Stimulated activated CD4-positive, alpha-beta T cell treated with anti-CD3 and anti-CD28 coated beads, Interleukin-15, amount 100 ng/mL, for 48 hours (primary cell): ENCODE measurements at places on chromosomes 5 and 9.

GRCh38 chr5:178240766-178241165 is 8.2 kb upstream of the PHYKPL start:
- DNase-seq, result no peak

DNA sequence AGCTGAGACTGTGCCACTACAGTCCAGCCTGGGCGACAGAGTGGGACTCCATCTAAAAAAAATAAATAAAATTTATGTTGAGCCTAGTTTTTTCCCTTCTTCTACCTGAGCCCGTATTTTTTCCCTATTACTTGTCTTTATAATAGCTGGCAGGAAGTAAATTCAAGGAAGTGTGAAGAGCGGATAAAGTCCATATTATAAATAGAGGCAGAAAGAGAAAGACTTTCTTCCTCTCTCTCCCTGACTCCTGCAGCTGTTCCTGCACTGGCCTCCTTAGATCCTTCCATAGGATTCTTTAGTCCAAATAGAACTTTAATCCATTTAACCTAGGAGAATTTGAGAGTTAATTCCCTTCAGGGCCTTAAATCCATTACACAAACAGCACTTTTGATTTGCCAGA is 10.3 kb upstream of the ERBIN start:
- DNase-seq, result no peak

DNA sequence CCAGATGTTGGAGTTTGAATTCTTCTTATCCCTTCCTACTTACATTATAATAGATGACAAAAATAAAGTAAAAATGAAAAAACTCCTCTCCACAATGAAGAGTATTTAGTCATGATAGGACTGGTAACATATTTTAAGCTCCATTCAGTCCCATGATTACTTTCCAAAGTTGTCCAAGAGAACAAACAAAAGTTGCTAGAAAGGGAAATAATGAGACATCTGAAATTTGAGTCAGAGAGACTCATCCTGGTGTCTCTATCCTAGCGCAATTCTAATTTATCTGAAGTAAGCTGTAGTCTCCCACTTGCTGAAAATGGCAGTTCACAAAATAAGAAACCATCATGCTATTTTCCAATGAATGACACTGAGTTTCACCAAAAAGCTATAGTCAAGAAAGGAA is 152.2 kb downstream of the BNC2 start:
- DNase-seq, result no peak

DNA sequence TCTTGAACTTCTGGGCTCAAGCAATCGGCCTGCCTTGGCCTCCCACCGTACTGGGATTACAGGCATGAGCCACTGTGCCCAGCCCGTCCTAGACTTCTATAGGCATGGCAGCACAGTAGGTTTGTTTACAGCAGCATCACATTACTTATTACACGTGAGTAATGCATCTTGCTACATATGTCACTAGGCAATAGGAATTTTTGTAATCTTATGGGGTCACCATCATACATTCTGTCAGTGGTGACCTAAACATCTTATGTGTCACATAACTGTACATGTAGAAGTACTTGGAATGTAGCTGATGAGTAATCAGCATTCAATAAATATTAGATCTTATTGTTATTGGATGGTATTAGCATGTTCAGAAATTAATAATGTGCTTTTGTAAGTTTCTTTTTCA is 22.9 kb upstream of the ABCA1 start:
- no peak for DNase-seq

DNA sequence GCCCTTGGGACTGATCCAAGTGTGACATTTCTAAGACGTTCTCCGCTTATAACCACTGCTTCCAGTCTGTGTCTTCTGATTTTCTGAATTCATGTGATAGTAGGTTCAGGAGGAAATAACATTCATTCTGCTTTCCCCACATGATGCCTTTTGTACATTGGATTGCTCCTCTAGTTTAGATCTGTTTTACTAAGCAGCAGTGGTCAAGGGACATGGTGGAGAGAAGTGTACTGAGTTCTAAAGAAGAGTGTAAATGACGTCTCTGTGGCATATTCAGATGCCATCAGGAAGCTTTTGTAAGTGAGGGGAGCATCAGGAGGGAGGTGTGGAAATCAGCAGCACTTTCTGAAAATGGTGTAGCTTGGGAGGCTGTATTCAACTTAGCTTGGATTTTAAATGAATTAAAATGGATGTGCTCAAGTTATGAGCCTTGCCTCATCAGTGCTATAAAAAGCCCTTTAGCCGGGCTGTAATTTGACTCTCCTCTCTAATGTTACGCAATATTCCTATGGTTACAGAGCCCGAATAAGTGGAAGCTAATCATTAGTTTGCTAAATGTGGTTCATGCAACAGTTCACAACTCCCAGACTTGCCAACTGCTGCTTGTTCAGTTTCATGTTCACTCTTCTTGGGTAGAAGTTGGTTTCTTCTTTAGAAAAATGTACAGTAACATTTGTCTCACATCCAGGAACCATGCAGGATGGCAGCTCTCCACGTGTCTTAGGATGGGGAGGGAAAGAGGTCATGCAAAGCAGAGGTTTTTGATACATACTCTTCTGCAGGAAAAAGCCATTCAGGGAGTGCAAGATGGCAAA is 281.3 kb downstream of the ARHGAP26 start:
- no peak for DNase-seq

DNA sequence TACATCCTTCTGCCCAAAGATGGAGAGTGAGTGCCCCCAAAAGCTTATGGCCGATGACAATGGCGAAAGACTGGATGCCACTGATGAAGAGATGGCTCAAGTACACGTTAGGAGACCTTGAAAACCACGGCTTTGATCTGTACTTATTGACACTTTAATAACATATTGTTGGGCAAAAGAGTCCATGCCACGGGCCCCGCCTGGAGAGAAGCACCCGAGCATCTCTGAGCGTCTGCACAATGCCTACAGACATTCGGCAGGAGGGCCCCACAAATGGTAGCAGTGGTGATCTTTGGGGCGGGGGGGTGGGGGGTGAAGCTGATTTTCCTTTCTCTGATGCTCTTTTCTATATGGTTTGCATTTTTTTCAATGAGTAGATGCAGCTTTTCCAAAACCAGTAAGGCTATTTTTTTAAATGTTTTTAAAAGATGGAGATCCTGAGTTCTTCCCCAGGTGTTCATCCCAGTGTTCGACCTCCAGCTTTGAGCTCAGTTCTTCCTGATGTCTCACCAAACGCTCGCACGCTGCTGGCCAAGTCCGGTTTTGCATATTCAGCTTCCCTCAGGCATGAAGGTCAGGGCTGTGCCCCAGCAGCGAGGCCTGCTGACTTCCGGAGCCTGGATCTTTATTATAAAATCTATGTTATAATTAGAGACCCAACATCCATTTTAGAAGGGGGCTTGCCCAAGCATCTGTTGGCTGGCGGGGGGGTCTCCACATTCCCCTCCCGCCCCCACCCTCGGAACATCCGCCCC is 34.3 kb upstream of the BARHL1 start:
- DNase-seq, result no peak

DNA sequence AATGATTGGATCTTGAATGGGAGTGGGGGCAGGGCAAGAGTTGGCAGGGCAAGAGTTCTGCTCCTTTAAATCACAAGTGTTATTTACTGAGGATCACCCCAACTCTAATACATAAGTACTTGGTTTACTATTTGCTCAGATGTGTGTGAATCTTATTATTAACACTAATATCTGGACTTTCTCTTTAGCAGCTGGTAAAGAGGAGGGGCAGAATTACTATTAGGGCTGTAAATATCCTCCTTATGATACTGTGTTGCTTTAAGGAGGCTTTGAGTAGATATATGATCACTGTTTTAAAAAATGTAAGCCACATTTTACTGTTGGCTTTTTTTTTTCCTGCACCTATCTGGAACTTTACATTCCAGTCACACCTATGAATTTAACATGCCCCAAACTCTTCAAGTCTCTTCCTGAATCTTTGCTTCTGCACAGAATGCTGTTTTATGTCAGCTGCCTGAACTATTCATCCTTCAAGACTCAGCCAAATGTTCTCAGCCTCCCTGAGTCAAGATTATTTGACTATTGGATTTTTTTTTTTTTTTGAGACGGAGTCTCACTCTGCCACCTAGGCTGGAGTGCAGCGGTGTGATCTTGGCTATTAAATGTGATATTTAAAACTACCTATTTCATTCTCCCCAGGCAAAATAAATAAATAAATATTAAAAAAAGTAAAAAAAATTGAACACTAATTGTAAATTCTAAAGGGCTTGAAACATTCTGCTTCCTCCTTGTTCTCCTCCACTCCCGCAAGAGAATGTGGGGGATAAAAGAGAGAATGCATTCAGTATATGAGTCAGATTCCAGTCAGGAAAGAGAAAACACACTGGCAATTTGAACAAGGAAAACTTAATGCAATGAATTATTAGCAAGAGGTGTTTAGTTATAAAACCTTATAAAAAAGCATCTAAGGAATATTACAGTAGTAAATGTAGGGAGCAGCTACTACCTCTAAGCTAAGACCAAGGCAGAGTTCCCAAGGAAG is 99.3 kb downstream of the FOCAD start:
- DNase-seq, result no peak

- DNase-seq, result no peak
Measured at GRCh38 chr5:150648294-150649107, 8.0 kb downstream of the SYNPO start.

DNA sequence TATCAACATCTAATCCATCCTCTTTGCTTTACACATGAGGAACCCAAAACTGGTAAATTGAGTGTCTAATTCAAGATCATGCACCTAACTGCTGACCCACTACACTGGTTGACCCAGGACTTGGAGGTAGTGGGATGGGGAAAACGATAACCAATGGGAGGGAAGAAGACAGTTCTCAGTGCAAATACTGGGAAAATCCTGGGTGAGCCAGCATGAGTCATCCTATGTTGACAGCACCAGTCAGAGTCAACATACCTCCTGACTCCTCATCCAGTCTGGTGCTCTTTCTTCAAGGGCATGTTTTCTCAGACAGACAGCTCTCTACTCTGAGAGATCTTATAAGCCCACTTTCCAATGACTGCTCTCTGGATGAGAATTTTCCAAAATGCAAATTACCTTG is 232.8 kb upstream of the PTGER4 start:
- DNase-seq, result no peak

DNA sequence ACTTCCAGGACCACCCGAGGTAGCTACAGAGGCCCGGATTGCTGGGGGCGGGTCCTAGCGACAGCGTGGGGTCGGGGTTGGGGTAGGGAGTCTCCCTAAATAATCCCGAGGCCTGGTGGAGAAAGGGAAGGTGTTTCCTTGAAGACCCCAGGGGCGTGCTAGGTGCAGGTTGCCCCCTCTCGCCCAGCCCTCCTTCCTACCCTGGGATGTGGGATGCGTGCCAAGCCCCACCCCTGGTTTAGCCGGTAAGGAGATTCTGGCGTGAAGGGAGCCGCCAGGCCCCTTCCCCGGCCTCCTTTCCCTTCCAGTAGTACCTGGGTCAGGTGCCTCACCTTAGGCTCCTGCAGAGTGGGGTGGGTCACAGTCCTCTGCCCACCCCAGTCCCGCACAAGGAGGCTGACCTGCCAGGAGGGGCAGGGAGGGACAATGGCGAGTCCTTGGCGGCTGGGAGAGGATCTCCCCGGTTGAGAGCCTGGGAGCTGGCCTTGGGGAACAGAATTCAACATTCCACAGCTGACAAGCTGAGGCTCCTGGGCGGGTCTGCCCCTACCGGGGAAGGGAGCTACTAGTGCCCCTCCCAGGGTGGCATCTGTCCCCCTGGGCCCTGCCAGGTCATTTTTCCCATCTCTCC is 674 bp downstream of the TSPAN17 start:
- DNase-seq, result no peak

DNA sequence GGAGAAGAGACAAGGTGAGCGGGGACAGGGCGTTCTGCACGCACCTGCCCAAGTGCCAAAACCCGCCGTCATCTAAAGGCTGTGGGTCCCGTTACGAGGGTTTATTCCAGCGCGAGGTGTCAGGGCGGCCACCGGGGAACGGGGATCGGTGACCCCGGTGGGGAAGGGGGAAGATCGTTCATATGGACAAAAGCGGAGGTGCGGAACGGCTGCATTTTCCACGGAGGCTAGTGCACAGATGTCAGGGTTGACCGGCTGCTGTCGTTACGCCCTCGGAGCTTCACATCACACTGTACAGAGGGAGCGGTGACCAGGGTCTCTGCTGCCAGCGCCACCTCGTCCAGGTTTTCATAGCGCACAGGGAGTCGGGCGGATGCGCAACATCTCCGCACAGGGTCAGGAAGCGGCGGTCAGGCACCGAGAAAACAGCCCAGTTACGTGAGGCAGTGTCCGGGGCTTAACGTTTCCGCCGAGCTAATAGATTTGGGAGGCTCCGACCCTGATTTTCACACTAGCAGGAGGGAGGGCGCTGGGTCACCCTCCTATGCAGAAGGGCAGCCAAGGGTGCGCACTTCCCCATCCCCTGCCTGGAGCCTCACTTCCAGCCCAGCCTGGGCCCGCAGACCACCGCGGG is 13.5 kb downstream of the BTNL9 start:
- no peak for DNase-seq

DNA sequence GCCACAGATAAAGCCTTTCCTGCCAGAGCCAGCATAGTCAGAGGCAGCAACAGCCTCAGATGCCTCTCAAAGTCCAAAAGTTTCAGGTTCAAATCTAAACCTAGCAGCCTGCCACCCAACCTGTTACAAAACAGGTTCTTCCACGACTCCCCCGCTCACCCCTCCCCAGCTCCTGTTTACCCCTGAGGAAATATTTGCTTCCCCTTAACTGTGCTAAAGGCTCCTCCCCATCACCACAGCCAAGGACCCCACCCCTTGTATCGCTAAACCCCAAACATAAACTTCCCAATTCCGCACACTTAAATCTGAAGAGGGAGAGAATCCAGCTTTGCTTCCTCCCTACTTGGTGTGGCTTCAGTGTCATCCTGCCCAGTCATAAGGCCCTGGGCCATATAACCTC is 15.4 kb upstream of the VDAC1 start:
- DNase-seq, result no peak

DNA sequence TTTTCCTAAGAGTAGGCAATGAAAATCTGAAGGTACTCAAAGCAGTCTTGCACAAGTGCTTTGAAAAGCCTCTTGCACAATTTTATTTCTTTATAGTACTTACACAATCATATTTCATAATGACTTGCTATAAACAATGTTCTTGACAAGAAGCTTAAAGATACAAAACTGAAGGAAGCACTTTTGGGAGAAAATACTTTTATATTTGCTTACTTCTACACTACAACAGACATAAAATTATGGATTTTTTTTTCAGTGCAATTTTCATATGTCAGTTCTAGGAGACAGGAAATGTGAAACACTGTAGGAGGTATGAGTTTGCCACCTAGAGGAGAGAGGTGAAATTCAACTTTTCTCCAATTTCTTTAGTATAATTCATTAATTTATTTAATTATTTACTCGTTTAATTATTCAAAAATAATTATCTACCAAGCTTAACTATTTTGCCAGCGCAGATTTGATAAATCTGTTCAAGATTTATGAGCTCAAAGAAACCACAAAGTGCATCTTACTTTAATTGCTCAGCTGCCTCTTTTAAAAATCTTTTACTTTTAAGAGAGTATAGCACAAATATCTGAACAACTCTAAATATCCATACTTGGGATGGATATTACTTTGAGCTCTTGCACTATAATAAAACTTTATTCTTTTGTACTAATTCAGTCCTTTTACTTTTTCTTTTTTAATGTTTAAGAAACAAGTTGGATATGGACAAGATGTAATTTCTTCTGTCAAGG is 29.0 kb upstream of the CDKN2B start:
- DNase-seq, result no peak
